C1 segment of cervical spinal cord (tissue), 14 donors: ENCODE measurements at places on chromosomes 12 and 14.
A peak's percentile ranks its signal among the peaks of the same experiment; 100 is the strongest.

DNA sequence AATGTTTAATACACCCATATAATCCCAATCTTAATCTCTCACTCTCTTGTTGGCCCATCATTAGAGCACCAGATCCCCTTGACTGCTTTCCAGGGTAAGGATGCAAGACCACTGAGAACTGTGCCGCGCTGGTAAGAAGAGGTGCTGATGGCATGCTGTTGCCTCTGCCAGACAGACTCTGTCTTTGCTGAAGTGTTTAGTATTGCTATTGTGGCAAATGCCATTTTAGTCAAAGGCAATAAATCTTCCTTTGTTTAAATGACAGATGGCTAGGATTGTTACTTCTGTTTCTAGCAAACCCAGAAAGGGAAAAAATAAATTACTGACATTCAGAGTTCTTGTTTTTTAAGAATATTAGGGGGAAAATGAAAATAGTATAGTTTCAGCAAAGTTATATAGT, 152.3 kb downstream of the MON2 start:
- no peak for DNase-seq

- peak; percentile 29 for DNase-seq
Observed at GRCh38 chr12:52307836-52308805, 13.1 kb downstream of the KRT83 start.

GRCh38 chr12:40248585-40249297, 23.9 kb downstream of the LRRK2 start:
- DNase-seq: no peak

DNA sequence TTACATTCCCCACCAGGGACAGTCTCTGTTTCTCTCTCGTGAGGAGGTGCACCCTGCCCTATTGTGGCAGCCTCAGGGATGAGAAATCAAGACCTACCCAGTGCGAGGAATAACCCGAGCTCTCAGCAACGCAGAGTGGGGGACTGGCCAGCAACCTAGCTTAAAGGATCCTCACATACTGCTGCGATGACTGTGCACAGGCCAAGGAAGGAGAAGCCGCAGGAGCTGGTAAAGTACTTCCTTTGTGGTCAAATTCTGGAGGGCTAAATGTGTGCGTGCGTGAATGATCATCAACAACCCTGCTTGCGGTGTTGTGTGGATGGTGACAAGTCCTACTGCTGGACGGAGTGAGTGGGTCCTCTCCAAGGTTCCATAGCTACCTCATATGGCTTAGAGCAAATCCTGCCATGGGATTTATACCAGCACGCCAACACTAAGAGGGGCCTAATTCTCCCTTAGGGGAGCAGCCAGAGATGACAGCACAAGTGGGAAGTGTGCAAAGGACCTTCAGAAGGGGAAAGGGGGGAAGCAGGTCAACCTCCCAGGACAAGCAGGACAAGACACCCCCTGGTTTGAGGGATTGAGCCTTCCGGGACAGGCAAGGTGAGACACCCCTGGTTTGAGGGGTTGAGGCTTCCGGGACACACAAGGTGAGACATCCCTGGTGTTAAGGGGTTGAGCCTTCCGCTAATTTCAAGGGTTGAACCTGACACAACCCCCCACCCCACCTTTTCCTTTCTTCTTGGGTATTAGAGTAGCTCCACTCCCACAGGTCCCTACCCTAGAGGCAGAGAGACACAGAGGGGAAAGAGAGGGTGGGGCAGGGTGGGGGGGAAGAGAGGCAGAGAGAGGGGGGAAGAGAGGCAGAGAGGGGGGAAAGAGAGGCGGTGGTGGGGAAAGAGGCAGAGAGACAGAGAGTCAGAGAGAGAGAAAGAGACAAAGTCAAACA, 58.8 kb upstream of the AP4S1 start:
- DNase-seq: no peak

- no peak for DNase-seq
Observed at GRCh38 chr14:77086017-77086727, 11.9 kb upstream of the CIPC start.

- no peak for DNase-seq
Observed at GRCh38 chr12:5403411-5403810, 28.5 kb upstream of the NTF3 start.

DNA sequence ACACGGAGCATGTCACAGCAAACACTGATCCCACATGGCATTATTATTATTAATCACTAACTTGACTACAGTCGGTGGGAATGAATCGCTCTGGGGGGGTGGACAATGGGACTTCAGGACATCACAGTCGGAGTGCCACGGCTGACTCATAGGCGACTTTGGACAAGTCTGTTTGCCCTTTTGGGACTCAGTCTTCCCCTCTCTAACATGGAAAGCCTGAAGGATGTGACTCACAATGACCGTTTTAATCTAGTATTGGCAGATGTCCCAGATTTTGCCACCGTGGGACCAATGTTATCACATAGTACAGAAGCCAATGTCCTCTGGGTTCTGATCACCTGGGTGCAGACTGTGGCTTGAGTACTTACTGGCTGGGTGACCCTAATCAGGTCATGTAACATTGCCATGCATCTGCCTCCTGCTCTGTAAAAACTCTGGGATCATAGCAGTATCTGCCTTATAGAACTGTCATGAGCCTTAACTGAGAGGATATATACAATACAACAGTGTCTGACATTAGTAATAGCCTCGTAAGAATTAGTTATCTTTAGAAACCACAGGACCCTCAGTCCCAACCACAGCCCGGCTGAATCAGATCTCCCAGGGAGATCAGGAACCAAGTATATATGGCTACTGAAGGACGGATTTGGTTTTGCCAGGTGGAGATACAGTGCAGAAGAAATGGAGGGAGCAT, 362.6 kb downstream of the BCL11B start:
- DNase-seq: no peak
